Calu3 (cell line): ENCODE measurements at places on chromosomes 16 and 17. TPM values are rescaled to one million over a fixed set of nuclear protein-coding genes. Genes with fewer than 3 reads are reported as not detected.

Gene ATAD5
- total RNA-seq, result 16.9 and 18.4 TPM in 2 replicates

Gene ACD
- 44.0 and 49.9 TPM in 2 replicates for total RNA-seq

Gene C17orf78
- not detected in 2 replicates for total RNA-seq

Gene METTL2A
- 16.5 and 21.3 TPM in 2 replicates for total RNA-seq

Gene ASB16
- 0.19 TPM in 1 of 2 replicates, not detected in the other for total RNA-seq

Gene ATP2A1
- total RNA-seq, result 3.7 and 5.7 TPM in 2 replicates

Gene USH1G
- 0.24 TPM in 1 of 2 replicates, not detected in the other for total RNA-seq

Gene SPNS2
- total RNA-seq, result 63.4 and 104 TPM in 2 replicates

Gene CHMP6
- total RNA-seq, result 25.5 and 27.9 TPM in 2 replicates

Gene CDC42EP4
- total RNA-seq, result 50.2 and 60.1 TPM in 2 replicates

Gene CLDN9
- 13.5 and 17.8 TPM in 2 replicates for total RNA-seq
